Endothelial cell (in vitro differentiated cells): ENCODE measurements at places on chromosomes 6 and 20. TPM values are rescaled to one million over a fixed set of nuclear protein-coding genes. Genes with fewer than 3 reads are reported as not detected.

DNA sequence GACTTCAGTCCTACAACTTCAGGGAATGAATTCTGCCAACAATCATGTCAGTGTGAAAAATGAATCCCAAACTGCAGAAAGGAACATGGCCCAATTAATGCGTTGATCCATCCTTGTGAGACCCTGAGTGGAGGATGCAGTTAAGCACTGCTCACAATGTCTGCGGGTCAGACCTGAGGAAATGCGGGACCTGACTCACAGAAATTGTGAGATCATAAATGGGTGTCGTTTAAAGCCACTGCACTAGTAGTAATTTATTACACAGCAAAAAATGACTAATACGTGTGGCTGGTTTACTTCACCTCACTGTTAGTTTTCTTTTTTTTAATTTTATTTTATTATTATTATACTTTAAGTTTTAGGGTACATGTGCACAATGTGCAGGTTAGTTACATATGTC, 505.0 kb downstream of the PRKN start:
- no peak for DNase-seq

Gene PLTP
- total RNA-seq = 41.3 TPM

Gene ORC3
- total RNA-seq = 22.5 TPM

Gene HTR1E
- total RNA-seq = not detected

Gene CCDC170
- total RNA-seq = 0.31 TPM
